Endothelial cell (in vitro differentiated cells): ENCODE measurements at places on chromosomes 3 and 15.

DNA sequence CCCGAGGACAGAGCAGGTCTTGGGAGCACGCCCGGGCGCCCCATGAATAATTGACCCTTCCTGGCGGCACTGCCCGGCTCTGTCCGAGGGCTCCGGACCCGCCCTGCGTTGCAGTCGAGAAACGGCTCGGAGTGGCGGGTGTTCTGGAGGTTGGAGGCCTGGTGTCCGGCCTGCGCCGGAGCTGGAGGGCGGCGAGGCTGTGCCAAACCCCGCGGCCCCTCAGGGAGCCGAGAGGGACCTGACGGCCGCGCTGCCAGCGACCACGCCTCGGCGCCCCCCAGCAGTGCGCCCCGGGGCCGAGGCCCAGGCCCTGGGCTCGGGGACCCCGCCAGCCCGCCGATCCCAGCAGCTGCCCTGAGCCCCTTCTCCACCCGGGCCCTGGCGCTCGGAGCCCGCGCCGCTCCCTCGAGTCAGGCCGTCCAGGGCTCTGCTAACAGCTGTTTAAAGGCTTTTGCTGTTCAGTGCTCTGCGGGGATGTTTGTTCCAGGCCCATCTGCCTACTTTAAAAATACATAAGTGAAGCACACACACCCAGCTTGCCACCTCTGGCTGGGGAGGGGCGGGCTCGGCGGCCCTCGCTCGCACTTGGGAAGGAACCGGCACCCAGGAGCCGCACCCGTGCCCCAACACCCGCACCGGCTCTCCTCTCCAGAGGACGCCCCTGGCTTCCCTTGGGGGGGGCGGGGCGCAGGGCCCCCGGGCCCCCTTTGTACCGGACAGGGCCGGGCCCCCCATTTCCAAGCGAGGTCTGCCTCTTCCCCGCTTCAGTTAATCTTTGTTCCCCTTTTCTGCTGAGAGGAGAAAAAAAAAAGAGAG lies 730 bp upstream of the ZNF710 start:
- peak; percentile 60 for DNase-seq

- DNase-seq = no peak
Measured at GRCh38 chr3:127744875-127745274, 72.1 kb downstream of the ABTB1 start.

GRCh38 chr3:13548696-13549622 lies at the start of gene FBLN2:
FBLN2 (plus strand) TSS chr3:13549125; CDS start chr3:13570356, 21,231 bp downstream.
- DNase-seq = peak; percentile 76

- no peak for DNase-seq
Measured at GRCh38 chr3:16448639-16449070, 64.8 kb downstream of the RFTN1 start.

GRCh38 chr3:74624301-74624700 lies 9.8 kb upstream of the CNTN3 start:
- no peak for DNase-seq

- DNase-seq = no peak
Measured at GRCh38 chr3:62109534-62109933, 263.8 kb downstream of the FEZF2 start.

DNA sequence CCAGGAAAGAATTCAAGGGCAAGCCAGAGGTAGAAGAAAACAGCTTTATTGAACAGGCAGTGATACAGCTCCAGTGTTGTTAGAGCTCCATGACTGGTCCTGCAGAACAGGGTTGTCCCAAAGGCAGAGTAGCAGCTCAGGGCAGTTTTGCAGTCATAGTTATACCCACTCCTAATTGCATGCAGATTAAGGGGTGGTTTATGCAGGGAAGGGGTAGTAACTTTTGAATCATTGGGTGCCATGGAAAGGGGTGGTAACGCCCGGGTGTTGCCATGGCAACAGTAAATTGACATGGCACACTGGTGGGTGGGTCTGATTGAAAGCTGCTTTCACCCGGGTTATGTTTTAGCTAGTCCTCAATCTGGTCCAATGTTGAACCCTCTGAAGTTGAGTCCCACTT lies 9.7 kb upstream of the RAB6B start:
- no peak for DNase-seq

GRCh38 chr3:119594066-119594465 lies 3.6 kb upstream of the PLA1A start:
- no peak for DNase-seq

- no peak for DNase-seq
Measured at GRCh38 chr3:38129058-38129457, 7.9 kb downstream of the ACAA1 start.

- DNase-seq = no peak
Measured at GRCh38 chr3:38455639-38456430, 2.1 kb downstream of the ACVR2B start.

DNA sequence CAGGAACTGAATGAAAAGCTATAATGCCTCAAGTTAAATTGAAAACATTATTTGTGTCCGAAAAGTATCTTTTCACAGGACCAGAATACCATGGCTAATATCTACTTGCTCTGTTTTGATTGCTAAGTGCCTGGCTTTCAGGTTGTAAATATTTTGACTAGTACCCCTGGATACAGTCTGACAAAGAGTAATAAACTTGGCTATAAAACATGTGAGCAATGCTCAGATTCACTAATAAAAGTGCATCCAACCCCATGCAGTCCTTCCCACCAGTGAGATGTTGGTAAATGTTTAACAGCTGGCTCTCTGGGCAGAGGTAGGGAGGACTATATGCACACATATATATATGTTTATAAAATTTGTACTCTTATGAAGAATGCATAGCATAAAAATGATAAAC lies 281.8 kb upstream of the TGFBR2 start:
- DNase-seq = no peak

- peak; percentile 59 for DNase-seq
Measured at GRCh38 chr15:85485956-85486567, 105.7 kb downstream of the AKAP13 start.

GRCh38 chr3:85796140-85796539 lies 837.4 kb downstream of the CADM2 start:
- DNase-seq = no peak

DNA sequence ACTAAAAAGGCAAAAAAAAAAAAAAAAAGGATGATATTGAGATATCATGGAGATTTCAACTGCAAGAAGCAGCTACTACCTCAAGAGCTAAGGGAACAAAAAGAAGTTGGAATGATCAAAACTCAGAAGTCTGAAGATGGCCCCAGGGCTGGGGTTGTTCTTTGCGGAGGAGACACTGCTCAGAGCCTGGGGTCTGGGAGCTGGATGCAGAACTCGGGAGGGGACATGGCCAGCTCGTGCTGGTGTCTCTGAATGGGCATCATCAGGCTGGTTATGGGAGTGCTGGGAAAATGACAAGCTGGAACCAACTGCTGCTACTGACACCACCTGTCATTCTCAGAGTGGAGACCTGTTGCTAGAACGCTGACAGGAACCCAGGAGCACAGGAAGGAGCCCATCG lies 14.2 kb upstream of the ADIPOQ start:
- no peak for DNase-seq

GRCh38 chr3:123695731-123696640 lies 111.1 kb upstream of the HACD2 start:
- DNase-seq = no peak

DNA sequence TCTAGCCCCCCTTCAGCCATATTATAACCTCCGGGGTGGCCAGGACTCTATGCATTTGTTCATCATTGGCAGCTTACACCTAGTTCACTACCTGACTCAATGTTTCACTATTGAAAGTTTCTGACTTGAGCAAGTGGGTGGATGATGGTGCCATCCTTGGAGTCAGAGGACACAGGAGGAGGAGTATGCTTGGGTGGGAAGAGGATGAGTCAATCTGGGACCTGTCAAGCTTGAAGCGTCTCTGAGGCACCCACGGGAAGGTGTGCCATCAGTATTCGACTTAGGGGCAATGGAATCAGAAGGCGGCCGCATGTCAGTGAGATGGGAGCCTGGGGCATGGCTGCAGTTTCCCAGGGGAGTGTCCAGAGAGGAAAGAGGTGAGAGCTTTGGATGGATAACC lies 133.3 kb downstream of the EPHB1 start:
- no peak for DNase-seq

DNA sequence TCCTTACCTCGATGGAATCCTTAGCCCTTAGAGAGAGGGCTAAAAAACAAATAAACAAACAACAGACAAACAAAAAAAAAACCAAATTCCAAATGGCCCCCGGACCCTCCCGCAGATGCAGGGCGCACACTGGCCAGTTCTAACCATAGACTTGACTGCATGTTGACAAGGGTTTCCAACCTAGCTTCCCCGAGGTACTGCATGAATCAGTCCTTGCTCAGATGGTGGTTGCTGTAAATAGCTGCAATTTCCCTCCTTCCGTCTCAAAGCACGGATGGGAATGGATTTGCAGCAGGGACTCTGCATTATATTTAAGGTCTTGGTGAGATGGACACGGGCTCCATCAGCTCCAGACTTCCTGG lies 162.8 kb downstream of the CD47 start:
- no peak for DNase-seq

- no peak for DNase-seq
Measured at GRCh38 chr3:148937467-148938255, 53.7 kb upstream of the GYG1 start.

DNA sequence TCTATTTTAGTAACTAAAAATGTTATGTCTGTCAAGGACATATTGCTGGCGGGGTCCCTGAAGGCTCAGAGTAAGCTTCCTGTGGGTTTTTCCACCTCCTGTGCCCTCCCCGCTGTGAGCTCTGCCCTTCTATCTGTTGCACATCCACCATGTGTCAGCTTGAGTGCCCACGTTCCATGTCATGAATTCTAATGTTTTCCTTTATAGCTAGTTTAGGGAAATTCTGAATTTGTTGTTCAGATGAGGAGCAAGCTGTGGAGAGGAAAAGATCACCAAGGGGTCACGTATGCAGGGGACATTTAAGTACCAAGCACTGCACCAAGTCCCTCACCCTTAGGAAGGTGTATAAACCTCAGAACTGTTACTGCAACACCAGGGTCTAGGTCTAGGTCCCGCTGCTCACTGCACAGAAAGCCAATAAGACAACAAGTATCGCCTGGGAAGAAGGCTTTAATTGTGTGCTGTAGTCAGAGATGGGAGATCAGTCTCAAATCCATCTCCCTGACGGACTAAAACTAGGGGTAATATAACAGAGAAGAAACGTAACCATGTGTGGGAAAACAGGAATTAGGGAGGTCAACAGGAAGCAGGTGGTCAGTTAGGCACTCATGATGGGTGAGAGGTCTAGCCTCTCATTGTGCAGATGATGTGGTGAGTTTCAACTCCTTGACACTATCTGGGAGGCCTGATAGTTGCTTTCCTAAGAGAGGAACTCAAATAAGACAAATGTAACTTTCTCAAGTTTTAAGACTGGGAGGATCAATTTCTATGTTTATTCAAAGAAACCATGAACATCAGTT lies 9.7 kb downstream of the GP9 start:
- DNase-seq = no peak

DNA sequence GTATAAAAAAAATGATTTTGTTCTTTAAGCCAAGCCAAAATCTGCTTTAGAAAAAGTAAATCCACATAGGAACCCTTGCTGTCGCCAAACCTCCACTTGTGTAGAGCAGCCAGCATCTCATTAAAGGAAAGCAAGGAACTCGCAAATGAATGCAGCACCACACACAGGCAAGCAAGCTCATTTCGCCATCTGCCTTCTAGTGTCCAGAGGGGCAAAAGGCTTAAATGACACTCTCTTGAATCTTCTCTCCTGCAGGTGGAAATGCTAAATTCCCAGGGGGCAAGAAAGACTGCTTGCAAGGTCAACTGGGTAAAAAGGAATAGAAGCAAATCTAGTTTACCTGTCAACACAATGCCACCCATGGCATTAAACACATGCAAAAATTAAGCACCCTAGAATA lies 2.4 kb downstream of the MB21D2 start:
- DNase-seq = peak; percentile 10
